Epithelial cell of alveolus of lung (primary cell): ENCODE measurements at places on chromosomes 4 and X. TPM values are rescaled to one million over a fixed set of nuclear protein-coding genes. Genes with fewer than 3 reads are reported as not detected.

The SPATA4 gene
- 0.13 TPM in 1 of 2 replicates, not detected in the other for total RNA-seq

The ARHGAP36 gene
- total RNA-seq, result not detected in 2 replicates

The SSX4B gene
- not detected in 2 replicates for total RNA-seq

The HTRA3 gene
- 10.3 and 79.3 TPM in 2 replicates for total RNA-seq

The TMPRSS11D gene
- total RNA-seq, result not detected in 2 replicates
